ENCODE measurements at places on chromosomes 7 and 10.

- H3K36me3 ChIP-seq, result no peaks in the 10 kb centered on the region
- H3K27me3 ChIP-seq, result no peaks in the 10 kb centered on the region
- DNase-seq, result no peak
- H3K4me1 ChIP-seq, result peaks cover 36% of the 10 kb centered on the region
- H3K27ac ChIP-seq, result no peak overlapping the region
Measured at GRCh38 chr10:78975926-78976325, 92.8 kb upstream of the ZMIZ1 start.

- no peak for DNase-seq
- H3K27me3 ChIP-seq, result no peaks in the 10 kb centered on the region
- no peaks in the 10 kb centered on the region for H3K36me3 ChIP-seq
- no peak overlapping the region for H3K4me3 ChIP-seq
- no peak overlapping the region for H3K27ac ChIP-seq
Measured at GRCh38 chr7:126776498-126776897, 476.2 kb downstream of the GRM8 start.

- no peak for DNase-seq
- H3K4me3 ChIP-seq, result no peak overlapping the region
- H3K27ac ChIP-seq, result no peak overlapping the region
- no peaks in the 10 kb centered on the region for H3K27me3 ChIP-seq
- peaks cover 5% of the 10 kb centered on the region for H3K4me1 ChIP-seq
- H3K36me3 ChIP-seq, result no peaks in the 10 kb centered on the region
Measured at GRCh38 chr10:129537151-129537550, 70.1 kb downstream of the MGMT start.

DNA sequence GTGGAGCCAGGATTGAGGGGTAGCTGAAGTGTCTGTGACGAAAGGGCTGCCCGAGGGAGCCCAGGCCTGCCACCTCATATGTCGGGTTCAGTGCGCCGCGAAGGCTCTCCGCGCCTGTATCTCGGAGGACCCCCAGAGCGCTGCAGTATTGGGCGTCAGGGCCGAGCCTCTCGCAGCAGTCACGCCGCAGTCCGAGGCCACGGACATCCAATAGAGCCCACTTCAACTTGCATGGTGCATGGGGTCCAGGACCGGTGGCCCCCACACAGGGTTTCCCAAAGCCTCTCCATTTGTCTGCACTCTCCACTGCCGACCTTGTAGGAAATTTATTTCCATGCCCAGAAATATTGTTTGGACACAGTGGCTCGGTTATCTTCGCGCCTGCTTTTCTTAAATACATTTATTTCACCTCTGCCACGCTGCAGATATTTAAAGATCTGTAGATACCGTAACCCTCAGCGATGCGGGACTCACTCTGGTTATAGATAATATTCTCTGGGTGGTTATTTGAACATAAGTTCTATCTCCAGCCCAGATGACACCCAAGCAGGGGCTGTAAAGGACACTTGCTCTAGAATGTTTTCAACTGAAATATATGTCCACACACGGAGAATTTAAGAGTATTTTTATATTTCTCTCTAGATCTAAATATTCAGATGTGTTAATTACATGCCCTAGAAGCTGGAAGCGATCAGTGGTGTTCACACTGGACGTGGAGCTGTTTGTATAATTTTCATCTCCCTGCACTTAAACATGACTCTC lies 5.1 kb upstream of the ZNF503 start:
- H3K4me3 ChIP-seq, result peak overlapping the region; percentile 89
- H3K36me3 ChIP-seq, result no peaks in the 10 kb centered on the region
- H3K27ac ChIP-seq, result peak overlapping the region; percentile 99

DNA sequence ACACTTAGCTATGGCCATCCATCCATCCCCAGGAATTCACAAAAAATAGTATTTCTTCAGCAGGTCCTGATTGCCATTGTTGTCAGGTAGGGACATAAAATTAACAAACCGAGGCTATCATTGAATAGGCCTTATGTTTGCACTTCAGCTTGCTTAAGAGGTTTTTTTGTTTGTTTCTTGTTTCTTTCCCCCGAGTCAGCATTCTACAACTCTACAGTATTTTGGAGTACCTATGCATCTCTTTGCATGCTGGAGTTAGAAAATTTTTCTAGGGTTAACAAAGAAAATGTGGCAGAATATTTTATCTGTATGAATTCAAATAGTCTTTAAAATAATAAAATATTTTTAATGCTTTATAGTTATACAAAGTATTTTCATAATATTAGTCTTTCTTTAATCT lies 26.3 kb downstream of the CHRM2 start:
- no peaks in the 10 kb centered on the region for H3K4me1 ChIP-seq
- H3K27ac ChIP-seq, result no peak overlapping the region
- H3K36me3 ChIP-seq, result no peaks in the 10 kb centered on the region
- no peak overlapping the region for H3K4me3 ChIP-seq
- H3K27me3 ChIP-seq, result no peaks in the 10 kb centered on the region
- DNase-seq, result no peak

DNA sequence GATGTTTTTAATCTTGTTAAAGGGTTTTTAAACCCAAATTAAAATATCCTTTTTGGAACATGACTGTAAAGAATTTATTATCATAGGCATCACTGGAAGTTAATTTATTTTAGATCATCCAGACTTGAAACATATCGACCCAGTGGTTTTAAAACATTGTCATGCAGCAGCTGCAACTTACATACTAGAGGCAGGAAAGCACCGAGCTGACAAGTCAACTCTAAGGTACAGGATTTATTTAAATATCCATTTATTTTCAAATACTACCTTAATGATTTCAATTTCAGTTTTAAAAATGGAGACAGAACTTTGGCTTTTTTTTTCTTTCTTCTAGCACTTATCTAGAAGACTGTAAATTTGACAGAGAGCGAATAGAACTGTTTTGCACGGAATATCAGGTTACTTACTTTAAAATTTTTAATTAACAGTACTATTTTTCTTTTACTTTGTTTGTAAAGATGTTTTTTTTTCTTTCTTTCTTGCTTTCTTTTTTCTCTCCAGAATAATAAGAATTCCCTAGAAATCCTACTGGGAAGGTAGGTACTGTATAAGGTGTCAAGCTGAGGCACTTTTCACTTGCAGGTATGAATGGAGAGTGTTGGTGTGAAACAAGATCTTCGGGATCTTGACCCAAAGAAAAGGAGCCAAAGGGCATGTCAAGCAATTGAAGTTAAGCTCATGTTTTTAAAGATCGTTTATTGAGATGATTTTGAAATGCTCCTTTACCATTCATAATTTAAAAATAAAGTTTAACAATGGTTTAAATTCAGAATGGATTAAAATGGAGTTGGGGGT lies 1.8 kb downstream of the COMMD3 start:
- H3K27ac ChIP-seq, result no peak overlapping the region
- H3K36me3 ChIP-seq, result no peaks in the 10 kb centered on the region
- H3K4me1 ChIP-seq, result peaks cover 15% of the 10 kb centered on the region
- DNase-seq, result no peak
- H3K4me3 ChIP-seq, result no peak overlapping the region
- H3K27me3 ChIP-seq, result peaks cover 6% of the 10 kb centered on the region

DNA sequence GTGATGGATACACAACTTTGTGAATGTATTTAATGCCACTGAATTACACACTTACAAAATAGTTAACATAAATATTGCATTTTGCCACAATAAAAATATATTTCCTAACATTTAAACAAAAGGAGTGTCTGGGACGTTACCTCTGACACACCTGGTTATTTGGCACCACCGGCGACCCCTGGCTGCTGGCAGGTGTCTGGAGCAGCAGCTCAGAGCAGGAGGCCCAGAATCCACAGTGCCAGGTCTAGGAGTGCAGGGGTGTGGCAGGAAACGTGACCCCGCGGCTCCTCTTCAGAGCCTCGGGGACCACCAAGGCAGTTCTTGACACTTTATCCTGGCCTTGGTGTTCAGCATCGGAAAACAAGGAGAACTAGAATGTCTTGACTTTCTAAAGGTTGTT lies 46.3 kb downstream of the MGMT start:
- no peak overlapping the region for H3K4me3 ChIP-seq
- no peaks in the 10 kb centered on the region for H3K36me3 ChIP-seq
- H3K4me1 ChIP-seq, result no peaks in the 10 kb centered on the region
- H3K27ac ChIP-seq, result no peak overlapping the region
- DNase-seq, result no peak
- H3K27me3 ChIP-seq, result no peaks in the 10 kb centered on the region
